GM19239 (cell line): ENCODE measurements at places on chromosomes 5 and 9.
A peak's percentile ranks its signal among the peaks of the same experiment; 100 is the strongest.

DNA sequence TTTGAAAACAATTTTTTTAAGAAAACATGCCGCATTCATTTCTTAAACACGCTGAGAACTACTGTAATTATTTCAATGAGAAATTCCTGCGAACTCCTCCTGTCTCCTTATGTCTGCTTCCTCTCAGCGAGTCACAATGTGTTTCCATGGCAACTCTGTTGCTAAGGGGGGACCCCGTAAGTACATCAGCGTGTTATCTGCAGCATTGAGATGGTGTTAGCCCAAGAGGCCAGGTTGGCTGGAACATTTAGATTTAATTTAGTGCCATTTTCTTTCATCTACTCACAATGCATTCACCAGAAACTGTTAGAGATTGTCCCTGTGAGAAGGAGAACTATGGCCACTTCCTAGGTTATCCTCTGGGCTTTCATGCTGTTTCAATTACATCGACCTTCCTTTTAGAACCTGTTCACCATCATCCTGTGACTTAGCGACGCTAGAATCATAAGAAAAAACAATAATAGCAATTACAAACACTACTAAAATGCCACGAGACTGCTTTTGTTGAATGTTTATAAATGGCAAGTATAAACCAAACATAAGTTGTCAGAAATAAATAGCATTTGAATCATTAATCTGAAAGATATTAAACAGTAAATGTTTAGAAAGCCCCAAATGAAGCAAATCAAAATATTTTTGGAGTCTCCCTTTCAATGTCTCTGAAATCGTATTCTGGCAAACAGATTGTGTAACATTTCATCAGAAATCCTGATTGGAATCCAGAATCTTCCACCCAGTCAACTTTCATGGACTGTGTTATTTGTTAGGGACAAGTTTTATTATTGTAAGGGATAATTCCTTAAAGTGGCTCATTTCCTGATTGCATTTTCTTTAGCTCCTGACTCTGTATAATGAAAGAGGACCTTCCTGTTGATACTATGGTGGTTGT lies 39.7 kb upstream of the SHC3 start:
- no peak for DNase-seq

DNA sequence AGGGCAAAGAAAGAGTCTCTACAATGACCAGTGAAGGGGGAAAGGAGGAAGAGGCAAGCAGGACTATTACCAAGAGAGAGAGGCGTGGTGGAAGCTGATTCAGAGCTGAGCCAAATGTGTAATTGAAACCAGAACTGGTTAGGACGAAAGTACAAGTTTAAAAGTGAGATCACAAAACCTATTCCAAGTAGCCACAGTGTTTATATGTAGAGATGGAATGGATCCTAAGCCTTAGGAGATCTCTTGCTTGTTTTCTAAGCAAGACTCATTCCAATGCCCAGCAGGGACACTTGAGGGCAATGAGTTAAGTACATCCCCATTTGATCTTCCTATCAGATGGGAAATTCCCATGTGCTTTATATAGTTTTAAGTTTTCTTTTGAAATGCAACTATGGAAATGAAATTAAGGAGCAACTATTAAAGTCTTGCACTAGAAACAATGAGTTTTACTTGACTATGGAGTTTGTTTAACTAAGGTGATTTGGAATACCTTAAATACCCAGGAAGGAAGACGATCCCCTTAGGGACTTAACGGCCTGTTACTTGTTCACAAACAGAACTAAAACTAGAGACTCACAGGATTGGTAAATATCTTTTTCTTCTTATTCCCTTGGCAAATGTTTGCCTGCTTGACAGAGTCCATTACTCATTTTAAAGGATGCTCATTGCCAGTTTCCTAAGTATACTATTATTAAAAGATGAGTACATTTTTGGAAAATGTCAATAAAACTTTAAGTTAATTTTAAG lies 51.1 kb upstream of the SNX2 start:
- DNase-seq = peak; percentile 45

- no peak for DNase-seq
Measured at GRCh38 chr5:78908173-78909061, 76.7 kb downstream of the ARSB start.

DNA sequence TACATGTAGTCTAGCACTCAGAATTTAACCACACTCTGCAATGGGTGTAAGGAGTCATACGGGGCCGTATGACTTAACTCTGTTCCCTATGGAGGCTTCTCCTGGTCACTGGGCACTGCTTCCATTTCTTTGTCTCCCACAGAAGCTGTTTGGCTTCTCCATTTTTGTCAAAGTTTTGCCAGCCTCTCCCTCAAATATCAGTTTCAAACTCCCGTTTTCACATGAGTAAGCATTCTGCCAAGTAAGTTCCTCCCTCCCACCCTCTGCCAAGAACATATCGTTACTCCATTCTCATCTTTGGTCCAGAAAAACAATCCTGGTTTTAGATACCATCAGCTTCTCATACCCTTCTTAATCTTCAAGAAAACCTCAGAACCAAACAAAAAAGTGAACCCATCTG lies 6.1 kb downstream of the AFAP1L1 start:
- no peak for DNase-seq

- no peak for DNase-seq
Measured at GRCh38 chr5:89470658-89471057, 587.7 kb upstream of the MEF2C start.

GRCh38 chr5:34598177-34598794 lies 57.8 kb upstream of the RAI14 start:
- no peak for DNase-seq

- no peak for DNase-seq
Measured at GRCh38 chr9:93507768-93508167, 54.4 kb upstream of the FAM120AOS start.

- no peak for DNase-seq
Measured at GRCh38 chr5:76193635-76194034, 110.5 kb downstream of the SV2C start.

- DNase-seq = no peak
Measured at GRCh38 chr9:93663877-93664548, 87.6 kb downstream of the PHF2 start.

DNA sequence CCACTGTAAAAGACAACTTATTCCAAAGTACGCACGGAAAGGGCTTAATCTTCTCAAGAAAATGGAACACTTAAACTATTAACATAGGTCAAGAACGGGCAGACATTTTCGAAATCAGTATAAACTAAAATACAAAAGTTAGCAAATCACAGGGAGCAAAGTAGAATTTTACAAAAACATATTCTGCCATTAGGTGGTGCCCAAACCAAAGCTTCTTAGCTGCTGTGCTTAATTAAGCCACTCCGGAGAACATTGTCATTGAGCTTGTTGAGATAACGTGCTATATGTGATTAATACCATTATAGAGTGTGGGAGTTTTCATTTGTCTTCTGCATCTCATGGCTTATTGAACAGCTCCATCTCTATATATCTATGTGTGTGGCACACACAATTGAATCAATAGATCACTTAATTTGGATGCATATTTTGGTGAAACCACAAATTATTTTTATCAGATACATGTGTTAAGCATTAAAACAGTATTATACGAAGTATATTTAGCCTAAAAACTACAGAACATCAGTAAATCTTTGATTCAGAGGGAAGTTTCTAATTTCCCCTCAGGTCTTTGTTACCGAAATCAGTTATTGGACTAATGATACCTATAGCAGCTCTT lies 23.4 kb downstream of the UBLCP1 start:
- no peak for DNase-seq

- DNase-seq = no peak
Measured at GRCh38 chr5:52702877-52703276, 84.8 kb upstream of the ITGA1 start.

- no peak for DNase-seq
Measured at GRCh38 chr9:112332214-112332613, 1.2 kb downstream of the PTBP3 start.

- DNase-seq = no peak
Measured at GRCh38 chr5:39618391-39618790, 193.6 kb upstream of the DAB2 start.

DNA sequence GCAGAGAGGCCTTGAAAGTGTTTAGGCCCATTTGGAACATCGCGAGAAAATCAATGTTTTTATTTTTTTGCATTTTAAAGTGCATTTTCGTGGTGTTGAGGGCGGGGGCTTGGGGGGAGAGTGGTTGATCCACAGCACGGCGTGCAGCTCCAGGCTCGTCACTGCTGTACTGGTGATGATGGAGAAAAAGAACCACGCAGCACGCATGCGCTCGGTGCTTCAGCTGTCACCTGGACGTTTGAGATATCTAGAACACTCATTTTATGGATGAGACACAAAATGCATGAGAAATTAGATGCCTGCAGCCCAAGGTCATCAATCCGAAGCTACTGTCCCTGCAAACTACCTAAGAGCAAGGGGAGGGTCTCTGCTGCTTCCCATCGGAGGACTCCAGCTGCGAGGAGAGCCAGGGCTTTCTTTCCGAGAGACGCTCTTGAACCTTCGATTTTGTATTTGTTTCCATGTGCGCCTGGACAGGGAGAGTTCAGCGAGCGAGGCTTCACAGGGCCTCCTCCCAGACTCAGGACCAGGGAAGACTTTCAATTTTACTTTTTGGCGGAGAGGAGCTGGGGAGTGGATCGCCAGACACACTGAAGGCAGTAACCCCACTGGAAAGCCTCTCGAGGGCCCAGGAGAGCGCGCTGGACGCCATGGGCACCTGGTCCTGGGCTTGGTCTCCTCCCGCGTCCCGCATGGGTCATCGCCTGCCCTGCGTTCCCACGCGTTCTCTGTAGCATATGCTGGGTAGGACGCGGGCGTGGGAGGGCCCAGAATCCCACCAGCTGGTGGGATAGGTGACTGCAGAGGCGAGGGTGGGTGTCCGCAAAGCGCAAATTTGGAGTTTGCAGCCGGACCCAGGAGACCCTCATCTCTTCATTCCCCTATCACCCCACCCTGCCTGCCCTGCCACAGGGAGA lies 2.5 kb downstream of the DMRT2 start:
- no peak for DNase-seq

- DNase-seq = no peak
Measured at GRCh38 chr5:103228588-103228987, 30.0 kb upstream of the MACIR start.

DNA sequence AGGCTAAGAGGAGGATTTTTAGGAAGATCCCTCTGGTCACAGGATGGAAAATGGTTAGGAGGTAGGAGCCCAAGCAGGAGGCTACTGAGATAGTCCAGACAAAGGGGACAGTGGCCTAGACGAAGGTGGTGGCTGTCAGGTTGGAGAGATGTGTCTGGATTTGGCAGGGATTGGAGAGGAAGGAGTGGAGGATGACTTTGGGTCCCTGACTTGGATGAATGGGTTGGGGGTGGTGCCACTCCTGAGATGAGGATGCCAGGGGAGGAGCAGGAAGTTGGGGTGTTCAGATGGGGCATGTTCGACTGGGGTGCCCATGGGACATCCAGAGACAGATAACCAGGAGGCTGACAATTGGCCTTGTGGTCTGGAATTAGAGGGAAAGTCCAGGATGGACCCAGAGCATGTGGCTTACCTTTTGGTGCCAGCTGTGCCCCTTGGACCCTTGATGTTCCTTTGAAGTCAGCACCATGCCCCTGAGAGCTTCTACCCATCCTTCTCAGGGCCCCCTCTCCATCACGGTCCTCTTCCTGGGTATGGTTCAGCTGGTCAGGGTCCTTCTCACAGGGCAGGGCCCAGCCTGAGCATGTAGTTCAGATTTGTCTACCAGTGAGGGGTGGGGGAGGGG lies 15.1 kb upstream of the IGFBPL1 start:
- no peak for DNase-seq

- DNase-seq = no peak
Measured at GRCh38 chr5:151483176-151483575, 35.8 kb downstream of the SLC36A1 start.

- no peak for DNase-seq
Measured at GRCh38 chr5:160259341-160259740, 30.0 kb downstream of the FABP6 start.

GRCh38 chr9:126032135-126032534 lies 285.0 kb downstream of the PBX3 start:
- DNase-seq = no peak

- DNase-seq = no peak
Measured at GRCh38 chr9:116796669-116797068, 109.6 kb downstream of the TRIM32 start.

GRCh38 chr5:3389471-3390026 lies 206.1 kb upstream of the IRX1 start:
- DNase-seq = no peak

- DNase-seq = no peak
Measured at GRCh38 chr5:57482671-57483106, at the start of gene ACTBL2. Gene ACTBL2 (minus strand): TSS chr5:57482811. CDS start chr5:57482707, 104 bp downstream.

- no peak for DNase-seq
Measured at GRCh38 chr5:129807162-129807814, 59.4 kb downstream of the MINAR2 start.

DNA sequence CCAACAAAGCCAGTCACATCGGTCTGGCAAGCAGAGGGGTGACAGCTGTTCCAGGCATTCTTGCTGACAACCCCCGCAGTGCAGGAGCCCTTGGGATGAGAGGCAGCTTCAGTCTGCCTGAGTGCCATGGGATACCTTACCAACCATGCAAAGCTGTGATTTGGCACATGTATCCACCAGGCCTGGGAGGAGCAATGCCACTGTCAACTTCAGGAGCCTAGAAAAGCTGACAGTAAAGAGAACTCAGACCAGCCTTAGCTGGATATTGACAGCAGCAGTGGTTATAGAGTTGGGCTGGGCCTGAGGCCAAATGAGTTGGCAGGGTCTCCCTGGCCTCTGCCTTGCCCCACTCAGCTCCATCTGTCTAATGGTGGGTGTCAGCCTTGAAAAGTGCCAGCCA lies 10.1 kb upstream of the PLPPR1 start:
- no peak for DNase-seq

DNA sequence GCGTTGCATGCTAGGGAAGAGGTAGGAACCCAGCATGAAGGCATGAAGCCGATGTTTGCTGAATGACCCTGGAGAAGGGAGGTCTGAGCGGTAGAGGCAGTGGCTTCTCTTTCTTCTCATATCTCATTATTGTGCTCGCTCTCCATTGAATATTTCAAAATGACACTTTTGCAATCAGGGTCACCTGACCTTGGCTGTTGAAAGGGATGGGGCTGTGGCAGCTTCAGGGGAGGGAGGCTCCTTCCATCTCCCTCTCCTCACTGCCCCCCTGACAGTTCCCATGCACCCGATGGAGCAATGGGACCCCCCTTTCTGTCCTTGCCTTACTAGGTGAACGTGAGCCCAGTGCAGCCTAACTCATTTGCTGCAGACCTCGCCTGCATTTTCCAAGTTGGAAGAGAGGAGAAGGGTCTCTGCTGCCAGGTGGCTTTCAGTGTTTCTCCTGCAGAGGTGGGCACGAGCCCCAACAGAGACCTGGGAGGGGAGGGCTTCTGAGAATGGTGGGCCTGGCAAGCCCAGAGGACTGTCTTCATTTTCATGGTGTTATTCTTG lies 17.9 kb downstream of the STC2 start:
- DNase-seq = no peak

DNA sequence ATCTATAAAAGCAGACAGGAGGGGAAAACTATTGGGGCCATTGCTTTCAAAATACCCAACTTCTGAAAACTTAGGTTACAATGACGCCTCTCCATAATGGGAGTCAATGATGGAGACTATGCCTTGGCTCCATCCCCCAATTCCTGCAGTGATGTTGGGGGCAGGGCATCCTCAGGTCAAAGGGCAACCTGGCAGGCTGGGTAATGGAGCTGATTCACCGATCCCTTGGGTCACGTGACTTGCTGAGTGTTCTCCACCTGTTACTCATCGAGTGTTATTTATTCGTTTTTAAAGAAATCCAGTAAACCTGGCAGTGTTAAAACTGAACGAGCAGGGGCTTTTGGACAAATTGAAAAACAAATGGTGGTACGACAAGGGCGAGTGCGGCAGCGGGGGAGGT lies 244.4 kb downstream of the FAM114A2 start:
- DNase-seq = no peak
